CD4-positive, alpha-beta T cell treated with Interleukin-15 for 1 hour (primary cell): ENCODE measurements at places on chromosomes 12 and 14.

GRCh38 chr14:97250931-97251330, 453.7 kb downstream of the VRK1 start:
- DNase-seq: no peak

GRCh38 chr12:110193196-110193595, 69.0 kb downstream of the IFT81 start:
- DNase-seq: no peak

DNA sequence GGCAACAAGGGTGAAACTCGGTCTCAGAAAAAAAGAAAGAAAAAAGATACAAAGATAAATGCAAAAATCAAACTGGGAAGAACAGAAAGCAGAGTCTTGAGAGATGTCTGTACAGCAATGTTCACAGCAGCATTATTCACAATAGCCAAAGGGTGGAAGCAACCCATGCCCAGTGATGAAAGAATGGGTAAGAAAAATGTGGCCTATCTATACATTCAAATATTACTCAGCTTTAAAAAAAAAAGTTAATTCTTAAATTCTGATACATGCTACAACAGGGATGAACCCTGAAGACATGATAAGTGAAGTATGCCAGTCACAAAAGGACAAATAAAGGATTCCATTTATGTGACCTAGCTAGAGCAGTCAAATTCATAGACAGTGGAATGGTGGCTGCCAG, 33.7 kb downstream of the SPPL3 start:
- no peak for DNase-seq

DNA sequence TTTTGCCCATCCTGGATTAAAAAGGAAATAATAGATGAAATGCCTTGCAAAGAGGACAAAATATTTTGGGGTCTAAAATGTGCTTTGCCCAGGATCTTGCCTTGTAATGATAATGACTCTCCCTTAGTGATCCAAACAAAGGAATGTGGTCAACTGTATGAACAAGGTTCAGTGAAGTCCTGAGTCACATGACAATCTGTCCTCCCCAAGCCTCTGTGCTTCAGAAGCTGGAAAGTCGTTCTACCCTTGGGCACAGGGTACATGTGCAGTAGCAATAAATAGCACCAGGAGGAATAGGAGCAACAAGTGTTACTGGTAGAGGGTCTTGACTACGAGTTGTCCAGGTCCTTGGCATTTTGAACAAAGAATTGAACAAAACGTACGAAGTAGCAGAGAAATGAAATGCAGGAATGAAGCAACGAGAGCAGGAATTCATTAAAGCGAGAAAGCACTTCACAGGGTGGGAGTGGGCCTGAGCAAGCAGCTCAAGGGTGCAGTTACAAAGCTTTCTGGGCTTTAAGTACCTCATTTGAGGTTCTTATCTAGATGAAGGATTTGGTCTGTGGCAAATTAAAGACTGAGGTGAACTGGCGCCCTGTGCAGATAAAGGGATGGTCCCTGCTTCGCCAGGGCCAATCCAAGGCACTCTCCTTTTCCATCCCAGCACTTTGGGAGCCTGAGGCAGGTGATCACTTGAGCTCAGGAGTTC, 65.8 kb downstream of the RESF1 start:
- DNase-seq: no peak

DNA sequence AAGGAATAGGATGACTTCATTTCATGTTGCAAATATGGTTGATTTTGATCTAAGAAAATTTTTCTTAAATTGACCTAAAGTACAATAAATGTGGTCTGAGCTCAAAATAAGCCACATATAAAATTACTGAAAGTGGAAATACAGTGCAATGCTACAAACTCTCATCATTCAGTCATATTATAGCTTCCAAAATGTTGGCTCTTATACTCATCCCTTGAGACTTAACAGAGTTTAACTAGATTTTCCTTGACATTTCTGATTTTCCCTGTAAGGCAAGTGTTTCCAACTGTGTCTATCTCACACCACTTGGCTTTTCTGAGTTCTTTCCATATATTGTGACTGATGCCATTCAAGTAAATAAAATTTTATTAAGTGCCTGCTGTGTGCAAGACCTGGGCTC, 123.7 kb upstream of the NTF3 start:
- no peak for DNase-seq
